ENCODE measurements at places on chromosomes 1 and 21.
A peak's percentile ranks its signal among the peaks of the same experiment; 100 is the strongest.

DNA sequence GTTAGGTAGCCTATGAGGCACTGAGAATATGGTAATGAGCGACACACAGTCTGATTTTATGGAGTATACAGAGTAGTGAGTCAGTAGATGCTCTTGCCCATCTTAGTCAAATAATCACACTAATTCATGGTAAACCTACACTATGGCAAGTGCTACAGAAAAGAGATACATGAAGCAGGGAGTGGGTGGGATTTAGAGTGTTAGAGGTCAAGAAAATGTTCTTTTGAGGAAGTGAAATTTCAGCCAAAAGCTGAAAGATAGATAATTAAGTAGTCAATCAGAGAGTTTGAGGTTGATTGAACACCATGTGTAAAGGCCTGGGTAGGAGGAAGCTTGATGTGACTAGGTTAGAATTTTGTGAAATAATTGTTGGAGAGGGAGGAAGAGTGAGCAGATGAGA lies 14.7 kb downstream of the MDM4 start:
- DNase-seq = no peak

- DNase-seq = no peak
Observed at GRCh38 chr21:32162727-32163320, 116.0 kb downstream of the MIS18A start.

GRCh38 chr21:34796518-34797200 lies 127.9 kb downstream of the CLIC6 start:
- DNase-seq = no peak

DNA sequence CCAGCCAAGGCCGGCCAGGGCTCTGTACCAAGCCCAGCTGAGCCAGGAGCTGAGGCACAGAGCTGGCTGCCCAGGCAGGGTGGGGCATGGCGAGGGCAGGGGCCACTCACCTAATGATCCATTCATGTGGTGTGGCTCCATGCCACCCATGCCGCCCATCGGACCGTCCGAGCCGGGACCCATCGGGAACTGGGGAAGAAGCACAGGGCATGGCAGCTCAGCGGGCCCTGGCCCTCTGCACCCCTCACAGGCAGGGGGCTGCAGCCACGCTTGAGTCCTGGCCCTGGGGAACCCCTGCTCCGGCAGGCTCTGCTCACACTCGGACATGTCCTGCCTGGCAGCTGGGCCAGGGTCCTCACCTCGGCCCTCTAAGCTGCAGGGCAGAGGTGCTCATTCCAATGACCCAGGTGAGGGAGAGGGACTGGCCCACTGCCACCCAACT lies 28.7 kb downstream of the MRPL37 start:
- no peak for DNase-seq

- peak; percentile 86 for DNase-seq
Observed at GRCh38 chr1:20633190-20634064, at the start of gene PINK1. Gene PINK1 (plus strand): TSS chr1:20633458. CDS start chr1:20633549, 91 bp downstream.

DNA sequence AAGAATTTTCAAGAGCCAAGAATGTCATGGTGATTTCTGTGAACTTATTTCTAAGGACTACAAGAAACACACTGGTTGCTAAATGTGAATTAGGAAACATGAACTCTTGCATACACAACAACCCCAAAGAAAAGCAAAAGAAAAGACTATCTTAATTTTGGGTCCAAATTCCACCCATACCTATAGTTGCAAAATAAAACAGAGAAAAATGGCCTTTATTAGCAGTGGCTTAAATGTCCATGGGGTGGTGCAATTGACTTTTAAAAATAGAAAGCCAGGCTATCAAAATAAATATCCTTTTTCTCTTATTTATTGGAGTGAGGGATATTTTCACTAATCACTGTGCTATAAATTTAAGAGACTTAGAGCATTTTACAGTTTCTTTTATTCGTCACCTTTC lies 80.9 kb upstream of the DPYD start:
- DNase-seq = no peak

DNA sequence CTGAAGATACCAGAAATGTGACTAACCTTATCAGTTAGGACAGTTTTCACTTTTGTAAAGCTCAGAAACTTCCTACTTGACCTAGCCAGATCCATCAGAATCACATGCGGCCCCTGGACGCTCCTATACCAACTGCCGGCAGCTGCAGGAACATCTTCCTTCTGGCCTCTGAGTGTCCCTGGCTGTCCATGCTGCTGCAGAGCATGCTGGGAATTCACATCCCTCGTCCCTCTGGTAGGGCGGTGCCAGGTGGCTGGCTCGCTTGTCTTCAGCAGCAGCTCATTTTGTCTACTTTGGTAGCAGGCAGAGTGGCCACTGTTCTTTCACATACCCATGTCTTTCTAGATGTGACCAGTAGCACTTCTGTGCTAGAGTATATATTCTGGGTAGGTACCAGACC lies 34.4 kb downstream of the HHAT start:
- DNase-seq = no peak

- no peak for DNase-seq
Observed at GRCh38 chr1:234109840-234110239, 205.4 kb downstream of the SLC35F3 start.

- no peak for DNase-seq
Observed at GRCh38 chr1:83762416-83762815, 236.5 kb downstream of the TTLL7 start.

DNA sequence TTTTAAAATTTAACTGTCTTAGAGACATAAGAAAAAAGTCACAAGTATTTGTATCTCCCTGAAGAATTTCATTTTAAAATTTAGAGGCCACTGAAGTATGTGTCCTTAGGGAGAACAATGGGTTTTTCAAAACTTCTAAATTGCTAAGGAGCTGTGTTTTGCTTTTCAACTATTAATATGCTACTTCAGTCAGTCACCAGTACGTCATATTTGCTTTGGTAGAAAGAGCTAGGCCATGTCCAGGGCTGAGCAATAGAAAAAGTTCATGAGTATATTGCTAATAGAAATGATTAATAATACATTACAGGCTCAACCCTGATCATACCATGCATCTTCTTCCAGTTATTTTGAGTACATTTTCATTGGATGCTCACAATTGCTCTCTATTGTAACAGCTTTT lies 1.7 kb upstream of the SGIP1 start:
- no peak for DNase-seq

DNA sequence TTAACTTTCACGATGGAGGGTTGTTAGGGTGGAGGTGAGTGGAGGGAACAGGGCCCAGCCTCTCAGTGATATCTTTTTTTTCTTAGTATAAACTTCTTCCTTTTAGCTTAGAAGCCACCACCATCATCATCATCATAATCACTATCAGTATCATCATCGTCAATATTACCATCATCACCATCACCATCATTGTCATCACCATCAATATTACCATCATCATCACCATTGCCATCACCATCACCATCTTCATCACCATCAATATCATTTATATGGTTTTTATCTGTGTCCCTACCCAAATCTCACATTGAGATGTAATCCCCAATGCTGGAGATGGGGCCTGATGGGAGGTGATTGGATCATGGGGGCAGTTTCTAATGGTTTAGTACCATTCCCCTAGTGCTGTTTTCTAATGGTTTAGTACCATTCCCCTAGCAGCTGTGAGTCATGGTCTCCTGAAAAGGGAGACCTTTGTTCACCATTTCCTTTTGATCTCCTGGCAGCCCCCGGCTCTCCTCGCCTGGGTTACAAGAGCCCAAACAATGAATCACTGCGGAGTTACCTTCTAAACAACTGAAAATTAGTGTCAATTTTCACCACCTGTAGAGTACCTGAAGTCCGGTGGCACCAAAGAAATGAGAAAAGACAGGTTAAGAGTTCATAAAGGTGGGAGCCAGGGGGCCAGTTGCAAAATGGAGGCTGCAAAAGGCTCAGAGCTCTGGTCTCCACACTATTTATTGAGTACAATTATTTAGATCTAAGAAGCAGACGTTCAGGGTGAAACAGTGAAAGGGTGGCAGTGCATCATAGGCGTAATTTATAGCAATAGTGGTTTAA lies 3.1 kb upstream of the PLA2G2E start:
- peak; percentile 68 for DNase-seq

DNA sequence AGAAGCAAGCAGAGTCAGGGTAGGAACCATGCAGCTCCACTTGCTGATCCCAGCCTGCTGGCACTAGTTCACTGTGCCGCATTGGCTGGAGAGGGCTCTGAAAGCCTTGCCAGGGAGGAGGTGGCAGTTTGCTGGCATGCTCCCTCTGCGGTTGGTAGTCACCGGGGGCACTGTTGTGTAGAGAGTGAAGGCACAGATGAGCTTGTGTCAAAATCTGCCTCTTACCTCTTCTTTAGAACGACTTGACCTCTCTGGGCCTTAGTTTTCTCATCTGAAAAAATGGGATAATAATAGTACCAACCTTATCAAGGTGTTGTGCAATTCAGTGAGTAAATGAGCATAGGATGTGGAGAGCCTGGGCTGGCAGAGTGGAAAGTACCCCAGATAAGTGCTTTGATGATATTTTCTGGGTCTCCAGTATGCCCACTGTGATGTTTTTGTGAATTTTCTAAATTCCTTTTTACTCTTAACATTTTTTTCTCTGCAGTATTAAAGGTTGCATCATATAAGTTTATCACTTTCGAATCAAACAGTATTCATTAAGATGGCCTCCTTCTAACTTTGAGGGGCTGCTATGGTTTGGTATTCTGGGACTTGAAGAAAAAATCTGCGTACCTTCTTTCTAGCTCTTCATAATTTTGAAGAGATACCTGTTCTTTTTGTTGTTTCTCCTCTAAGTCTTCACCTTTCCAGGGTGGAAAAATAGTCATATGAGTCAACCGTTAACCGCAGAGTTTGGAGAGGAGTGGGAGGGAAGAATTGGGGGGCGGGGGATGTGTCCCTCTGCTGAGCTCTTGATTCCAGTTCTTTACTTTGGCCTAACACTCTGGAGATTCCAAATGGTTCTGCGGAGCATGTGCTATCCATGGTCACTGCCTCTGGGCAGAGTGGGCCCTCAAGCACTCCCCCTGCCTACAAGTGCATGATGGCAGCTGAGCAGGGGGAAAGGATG lies 26.8 kb downstream of the SZRD1 start:
- DNase-seq = no peak

- DNase-seq = no peak
Observed at GRCh38 chr21:45769294-45769693, 125.8 kb downstream of the PCBP3 start.

DNA sequence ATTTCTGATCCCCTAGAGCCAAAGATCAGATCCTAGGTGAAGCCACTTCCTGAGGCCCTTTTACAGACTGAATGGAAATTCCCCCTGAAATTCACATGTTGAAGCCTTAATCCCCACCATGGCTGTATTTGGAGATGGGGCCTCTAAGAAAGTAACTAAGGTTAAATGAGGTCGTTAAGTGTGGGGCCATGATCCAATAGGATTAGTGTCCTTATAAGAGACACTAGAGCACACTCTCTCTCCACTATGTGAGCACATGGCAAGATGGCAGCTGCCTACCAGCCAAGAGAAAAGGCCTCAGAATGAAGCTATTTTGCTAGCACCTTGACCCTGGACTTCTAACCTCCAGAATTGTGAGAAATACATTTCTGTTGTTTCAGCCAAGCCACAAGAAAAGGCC lies 13.9 kb downstream of the ABCB10 start:
- DNase-seq = no peak

DNA sequence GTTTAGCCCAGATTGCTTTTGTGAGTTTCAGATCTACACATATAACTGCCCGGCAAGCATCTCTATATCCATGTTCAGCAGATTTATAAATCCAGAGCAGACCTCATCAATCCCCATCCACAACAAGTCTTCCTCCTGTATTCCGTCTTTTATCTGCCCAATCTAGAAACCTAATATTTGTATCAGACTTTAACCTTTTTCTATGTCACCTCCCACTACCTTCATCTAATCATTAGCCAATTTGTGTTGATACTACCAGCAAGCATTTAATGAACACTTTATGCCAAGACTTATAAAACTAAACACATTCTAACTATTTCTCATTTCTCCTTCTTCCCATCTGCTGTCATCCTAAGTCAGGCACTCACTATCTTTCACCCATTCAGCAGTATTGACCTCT lies 135.5 kb downstream of the PBX1 start:
- no peak for DNase-seq

DNA sequence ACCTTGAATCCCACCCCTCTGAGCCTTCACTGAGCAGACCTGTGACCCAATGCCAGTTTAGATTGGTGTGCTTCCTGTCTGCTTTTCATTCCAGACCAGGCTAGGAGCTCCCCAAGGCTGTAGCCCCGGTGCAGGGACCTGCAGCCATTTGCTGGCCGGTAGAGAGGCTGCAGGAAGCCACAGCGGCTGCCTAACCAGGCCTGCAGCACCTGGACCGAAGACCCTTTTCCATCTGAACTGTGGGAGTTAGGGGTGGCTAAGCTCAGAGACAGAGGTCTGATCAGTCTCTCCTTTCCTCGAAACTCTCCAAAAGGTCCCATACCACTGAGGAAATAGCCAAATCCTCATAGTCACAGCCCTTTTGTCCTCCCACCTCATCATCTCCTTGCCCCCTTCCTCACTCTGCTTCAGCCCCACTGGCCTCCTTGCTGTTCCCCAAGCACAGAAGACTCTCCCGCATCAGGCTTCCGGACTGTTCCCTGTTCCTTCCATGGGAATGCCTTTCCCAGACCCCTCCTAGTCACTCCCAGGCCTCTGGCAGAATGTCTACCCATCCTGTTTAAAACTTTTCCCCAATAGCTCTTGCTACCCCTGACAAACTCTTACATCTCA lies 674 bp upstream of the TTC4 start:
- no peak for DNase-seq

- DNase-seq = no peak
Observed at GRCh38 chr1:223870617-223871574, 25.1 kb upstream of the TP53BP2 start.
